ENCODE measurements at places on chromosomes 12 and 14.

GRCh38 chr12:66664076-66664475 lies 14.8 kb downstream of the GRIP1 start:
- DNase-seq = no peak

- no peak for DNase-seq
Observed at GRCh38 chr14:30287579-30288445, 271.1 kb upstream of the G2E3 start.

DNA sequence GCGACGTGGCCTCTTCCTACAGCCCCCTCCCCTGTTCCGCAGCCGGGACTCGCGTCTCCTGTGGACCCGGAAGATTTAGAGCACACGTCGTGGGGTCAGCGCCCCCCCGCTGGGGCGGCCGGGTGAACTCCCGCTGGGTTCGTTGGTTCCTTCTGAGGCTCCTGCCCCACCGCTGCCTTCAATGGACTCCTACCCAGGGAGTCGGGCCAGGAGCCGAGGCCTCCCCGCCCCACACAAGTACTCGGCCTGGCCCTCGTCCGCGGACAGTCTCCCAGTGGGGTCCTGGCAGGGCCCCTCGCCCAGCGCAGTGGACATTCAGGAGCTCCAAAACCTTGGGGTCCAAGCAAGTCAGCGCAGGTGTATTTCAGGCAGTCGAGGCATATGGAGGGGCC lies 1.2 kb downstream of the MMP17 start:
- no peak for DNase-seq

GRCh38 chr14:52081964-52082363 lies 13.1 kb upstream of the NID2 start:
- no peak for DNase-seq

- no peak for DNase-seq
Observed at GRCh38 chr14:60648249-60648933, 886 bp downstream of the SIX1 start.

DNA sequence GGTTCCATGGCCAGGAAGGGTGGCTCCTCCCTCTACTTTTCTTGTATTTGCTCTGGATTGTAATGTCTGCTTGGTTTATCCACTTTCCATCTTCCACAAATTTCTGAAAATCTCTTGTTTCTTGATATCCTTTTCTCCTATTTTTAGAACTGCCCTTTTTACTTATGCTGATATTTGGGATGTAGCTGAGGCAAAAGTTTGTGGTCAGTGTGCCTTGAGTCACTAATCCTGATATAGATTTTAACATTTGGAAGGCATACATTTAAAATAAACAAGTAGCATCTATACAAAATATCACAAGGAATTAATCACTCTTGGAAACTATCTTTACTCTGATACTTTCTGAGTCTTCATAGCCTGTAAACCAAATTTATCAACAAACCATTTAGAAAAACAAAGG lies 11.0 kb downstream of the GRIP1 start:
- no peak for DNase-seq

DNA sequence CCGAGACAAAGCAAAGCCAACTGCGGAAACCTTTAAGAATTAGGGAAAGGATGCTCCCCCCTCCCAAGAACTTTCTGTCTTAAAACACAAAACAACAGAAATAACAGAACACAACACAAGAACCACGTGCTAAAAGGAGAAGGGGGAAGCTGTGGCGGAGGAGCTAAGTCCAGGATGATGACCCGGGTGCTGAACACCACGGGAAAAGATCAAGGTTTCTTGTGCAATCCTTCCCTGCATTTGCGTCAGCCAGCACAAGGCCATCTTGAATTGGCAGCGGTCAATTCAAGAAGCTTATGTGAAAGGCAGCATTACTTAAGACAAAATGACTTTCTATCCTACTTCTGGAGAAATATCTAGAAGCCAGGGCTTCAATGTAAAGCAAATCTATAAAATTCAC lies 11.0 kb upstream of the CREBL2 start:
- DNase-seq = no peak

DNA sequence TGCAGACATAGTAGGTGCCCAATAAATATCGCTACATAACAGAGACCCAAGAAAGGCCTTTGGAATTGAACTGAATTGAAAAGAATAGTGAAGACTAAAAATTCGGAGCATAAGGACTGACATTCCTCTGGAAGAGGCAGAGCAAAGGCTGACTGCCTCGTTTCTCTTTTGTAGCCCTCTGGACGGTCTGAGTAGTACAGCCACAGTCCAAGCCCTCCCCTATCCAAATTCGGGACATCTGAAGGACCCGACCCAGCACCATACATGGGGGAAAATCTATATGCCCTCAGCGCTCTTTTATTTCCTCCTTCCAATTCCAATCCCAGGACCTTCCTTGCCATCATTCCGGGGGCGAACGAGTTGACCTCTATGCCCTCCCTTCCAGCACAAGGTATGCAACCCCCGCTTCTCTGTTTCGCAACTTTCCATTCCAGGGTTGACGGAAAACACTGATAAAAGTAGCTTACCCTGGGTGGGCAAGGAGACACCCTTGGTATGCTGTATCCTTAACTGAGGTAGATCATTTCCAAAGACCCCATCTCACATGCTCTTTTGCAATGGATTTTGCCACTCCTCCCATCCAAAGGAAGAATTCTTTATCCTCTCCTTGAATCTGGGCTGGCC lies 127.4 kb upstream of the MAP1LC3B2 start:
- no peak for DNase-seq

Measured in smooth muscle cell of the brain vasculature (primary cell).